ENCODE measurements at places on chromosomes 11 and 22.

DNA sequence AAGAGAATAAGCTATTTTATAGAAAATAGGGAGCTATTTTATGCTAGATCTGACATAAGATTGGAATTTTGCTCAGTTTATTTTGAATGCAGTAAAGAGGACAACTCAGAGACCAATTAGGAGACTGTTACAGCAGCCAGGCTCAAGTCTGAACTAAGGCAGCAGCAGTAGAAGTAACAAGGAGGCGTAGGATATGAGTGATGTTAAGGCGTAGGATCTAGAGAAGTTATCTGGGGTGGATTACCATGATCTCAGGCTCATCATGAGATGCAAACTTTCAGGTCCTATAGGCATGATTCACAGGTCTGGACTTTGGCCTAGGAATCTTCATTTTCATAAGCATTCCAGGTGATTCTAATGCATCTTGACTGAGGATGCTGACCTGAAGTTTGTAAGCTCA is 108.9 kb upstream of the BLID start:
- DNase-seq, result no peak

DNA sequence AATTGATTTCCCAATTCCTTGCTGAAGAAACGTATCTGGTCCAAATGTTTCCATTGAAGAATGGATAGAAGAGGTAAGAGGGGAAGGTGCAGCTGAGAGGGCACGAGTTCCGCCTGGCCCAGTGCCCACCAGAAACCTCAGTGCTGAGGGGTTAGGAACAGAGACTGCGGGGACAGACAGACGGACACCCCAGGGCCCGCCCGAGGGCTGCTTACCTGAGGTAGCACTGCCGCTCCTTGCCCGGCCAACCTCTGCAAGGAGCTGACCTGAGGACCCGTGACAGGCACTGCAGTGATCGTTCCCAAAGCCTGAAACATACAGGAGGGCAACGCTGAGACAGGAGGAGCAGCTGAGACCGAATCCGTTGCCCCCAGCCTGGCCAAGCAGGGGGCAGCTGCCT is 89.6 kb downstream of the PHF21B start:
- DNase-seq, result no peak

- DNase-seq, result no peak
Measured at GRCh38 chr11:2077061-2077802, 62.0 kb downstream of the IGF2 start.

DNA sequence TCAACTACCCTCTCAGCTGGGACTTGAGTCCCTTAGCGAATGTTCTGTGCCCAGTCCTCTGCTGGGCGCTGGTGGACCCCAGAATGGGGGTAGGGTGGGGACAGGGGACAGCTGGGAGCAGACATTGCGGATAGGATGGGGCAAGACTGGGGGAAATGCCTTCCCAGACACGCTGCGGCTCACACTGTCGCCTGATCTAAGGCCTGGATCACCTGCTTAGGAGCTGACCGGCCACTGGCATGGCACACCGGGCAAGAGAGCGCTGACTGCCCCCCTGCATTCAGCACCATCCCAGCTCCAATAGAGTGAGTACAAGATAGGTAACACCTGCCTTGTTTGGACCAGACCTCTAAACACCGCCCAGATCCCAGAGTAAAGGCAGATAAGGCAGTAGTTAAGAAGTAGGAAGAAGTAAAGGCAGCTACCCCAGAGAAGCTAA is 1.4 kb downstream of the ARVCF start:
- DNase-seq, result no peak

DNA sequence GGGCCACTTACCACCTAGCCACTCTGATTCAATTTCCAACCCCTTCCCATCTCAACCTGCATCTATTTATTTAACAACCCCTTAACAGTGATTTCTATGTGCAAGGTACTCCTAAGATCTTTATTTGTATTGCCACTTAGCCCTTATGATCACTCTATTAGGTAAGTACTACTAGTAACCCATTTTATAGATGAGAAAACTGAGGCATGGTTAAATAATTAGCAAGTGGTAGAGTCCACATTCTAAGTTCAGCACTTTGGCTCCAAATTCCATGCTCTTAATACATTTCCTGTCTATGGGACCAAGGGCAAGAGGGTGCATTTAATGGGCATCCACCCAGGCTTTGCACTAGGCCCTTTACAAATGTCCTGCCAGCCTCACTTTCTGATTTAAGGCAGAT is 38.1 kb upstream of the CSNK2A3 start:
- DNase-seq, result no peak
